ENCODE measurements at places on chromosomes 4 and X. TPM values are rescaled to one million over a fixed set of nuclear protein-coding genes. Genes with fewer than 3 reads are reported as not detected.

Gene LNX1
- 19.8 TPM for total RNA-seq

Gene UGT8
- total RNA-seq: 7.5 TPM

Gene AFF2
- 8.4 TPM for total RNA-seq

- no peak for DNase-seq
Observed at GRCh38 chrX:41664375-41664901, 24.3 kb upstream of the GPR34 start.

Gene PHEX
- 0.71 TPM for total RNA-seq

Gene STAP1
- not detected for total RNA-seq

Gene FSTL5
- 10.6 TPM for total RNA-seq

- no peak for DNase-seq
Observed at GRCh38 chr4:86380181-86380724, 20.4 kb upstream of the MAPK10 start.

GRCh38 chr4:131426023-131426758 is 1722.9 kb upstream of the PCDH10 start:
- no peak for DNase-seq

GRCh38 chr4:79022529-79022928 is 83.3 kb upstream of the PAQR3 start:
- DNase-seq: no peak

Gene TCEAL2
- 7.2 TPM for total RNA-seq

- no peak for DNase-seq
Observed at GRCh38 chr4:42607011-42607726, 49.7 kb downstream of the ATP8A1 start.

DNA sequence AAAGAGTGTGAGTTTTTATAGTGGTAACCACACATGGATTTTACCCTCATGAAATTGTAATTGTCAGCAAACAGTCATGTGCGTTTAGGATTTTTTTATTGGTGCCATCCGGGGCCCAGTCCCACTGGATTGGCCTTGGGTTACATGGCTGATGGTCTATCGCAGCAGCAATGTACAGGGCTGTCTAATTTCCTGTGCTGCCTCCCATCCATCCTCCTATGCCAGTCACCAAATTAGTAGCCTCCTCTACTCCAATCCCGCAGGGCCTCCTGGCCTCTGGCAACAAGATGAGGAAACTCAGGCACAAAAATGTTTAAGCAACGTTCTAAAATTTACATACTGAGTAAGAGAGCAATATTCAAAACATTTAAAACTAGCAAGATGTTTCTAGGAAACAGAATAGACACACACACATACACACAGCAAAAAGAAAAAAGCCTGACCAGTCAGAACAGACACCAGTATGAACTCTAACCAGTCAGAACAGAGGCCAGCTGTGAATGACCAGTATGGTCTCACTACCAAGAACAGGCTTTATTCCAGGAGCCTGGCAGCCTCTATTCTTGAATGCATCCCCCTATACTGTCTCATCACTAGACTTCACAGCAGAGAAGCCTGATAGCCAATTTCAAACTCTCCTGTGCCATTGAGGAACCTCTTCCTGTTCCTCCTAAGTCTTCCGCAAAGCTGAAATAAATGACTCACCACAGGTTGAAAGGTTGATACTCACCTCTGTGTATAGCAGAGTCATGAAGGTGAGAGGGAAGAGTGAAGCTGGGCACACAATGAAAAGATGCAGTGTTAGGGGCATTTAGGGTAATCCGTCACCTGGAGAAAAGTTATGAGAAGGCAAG is 42.6 kb downstream of the CHRNA9 start:
- no peak for DNase-seq

DNA sequence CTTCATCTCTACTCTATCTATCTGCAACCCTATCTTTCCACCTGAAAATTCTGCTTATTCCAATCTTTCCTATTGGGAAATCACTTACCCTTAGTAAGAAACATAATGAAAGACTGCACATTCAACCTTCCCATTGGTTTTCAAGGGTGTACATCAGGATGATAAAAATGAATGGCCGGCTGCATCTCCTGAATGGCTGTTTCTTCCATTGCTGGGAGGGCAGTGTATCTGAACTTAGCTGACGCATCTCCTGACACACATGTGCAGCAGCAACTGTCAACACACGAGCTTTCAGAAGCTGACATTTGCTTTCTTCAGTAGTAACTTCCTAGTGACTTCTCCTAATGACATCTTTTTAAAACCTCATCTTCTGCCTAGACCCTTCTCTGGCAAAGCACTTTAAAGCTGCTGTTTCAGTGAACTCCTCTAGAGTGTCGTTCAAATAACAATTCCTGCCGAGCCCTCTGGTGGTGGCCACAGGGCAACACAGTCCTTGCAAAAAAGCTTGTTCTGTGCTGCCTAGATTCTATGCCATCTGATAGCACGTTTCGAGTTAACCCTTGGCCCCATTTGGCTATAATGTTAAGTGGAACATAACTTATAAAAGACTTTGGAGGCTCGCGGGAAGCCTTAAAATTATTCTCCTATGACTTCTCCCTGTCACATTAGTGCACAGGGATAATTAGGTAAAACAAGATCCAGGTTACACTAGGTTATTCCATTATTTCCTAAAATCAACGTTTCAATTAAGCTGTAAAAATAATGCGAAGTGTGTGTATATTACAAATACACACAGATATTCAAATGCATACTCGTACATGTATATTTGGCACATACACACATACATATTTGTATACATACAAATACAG is 2340.7 kb downstream of the PCDH7 start:
- DNase-seq: peak; percentile 46

GRCh38 chr4:154566639-154567204 is 3.9 kb downstream of the FGB start:
- no peak for DNase-seq

Gene SSX3
- total RNA-seq: not detected

Gene FRAS1
- 166 TPM for total RNA-seq

Gene COL25A1
- total RNA-seq: 3.8 TPM

Gene CXXC4
- 40.8 TPM for total RNA-seq

DNA sequence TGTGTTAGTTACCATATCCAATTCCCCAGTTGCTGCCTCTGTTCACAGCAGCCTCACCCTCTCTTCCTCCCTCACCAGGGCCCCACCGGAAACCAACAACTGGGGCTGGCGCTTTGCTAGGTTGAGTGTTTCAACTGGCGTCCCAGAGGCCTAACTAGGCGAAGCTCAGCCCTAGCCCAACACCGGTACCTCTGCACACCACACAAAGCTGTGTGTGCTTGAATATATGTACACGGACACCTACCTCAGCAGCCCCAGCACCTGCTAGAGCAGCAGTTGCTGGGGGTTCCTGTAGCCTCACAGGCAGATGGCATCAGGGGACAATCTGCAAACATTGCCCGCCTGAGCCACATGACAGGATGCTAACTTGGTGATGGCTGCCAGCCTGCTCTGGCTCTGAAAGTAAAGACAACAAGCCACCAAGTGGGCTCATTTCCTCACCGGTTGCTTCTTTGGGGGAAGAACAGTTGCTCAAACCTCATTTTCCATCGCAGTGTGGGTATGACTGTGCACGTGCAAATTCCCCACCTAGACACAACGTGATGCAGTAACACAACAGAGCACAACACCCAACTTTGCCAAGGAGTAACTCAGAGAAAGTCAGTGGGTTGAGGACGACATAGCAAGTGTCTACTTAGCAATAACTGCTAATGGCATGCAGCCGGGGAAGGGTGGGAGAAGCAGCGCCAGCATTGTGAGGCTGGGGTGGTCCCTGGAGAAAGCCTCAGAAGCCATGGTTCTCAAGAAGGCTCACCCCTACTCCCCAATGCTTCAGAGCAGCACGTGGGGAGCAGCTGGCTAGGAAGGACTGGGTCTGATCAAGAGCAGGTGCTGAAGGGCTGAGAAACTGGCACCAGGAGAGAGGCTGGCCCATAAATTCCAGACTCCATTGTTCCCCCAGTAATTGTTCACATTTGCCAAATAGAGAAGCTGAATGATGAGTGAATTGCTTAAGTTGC is 139.5 kb downstream of the SH3KBP1 start:
- no peak for DNase-seq

DNA sequence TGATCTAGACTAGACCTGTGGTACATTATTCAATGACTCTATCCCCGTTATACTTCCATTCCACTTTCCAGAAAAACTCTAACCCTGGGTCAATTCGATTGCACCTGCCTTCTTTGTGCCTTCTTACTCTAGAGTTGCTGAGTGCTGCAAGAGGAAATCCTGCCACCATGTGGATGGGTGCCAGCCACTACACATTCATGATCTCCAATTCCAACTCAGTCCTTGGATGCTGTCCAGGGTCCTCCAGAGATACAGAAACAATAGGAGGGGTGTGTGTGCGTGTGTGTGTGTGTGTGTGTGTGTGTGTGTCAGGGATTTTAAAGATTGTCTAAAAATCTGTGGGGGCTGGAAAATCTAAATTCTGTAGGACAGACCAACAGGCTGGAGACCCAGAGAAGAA is 42.9 kb upstream of the INTS6L start:
- DNase-seq: peak; percentile 23

Gene NEK1
- total RNA-seq: 14.1 TPM

GRCh38 chrX:45126158-45126557 is 74.5 kb downstream of the DIPK2B start:
- no peak for DNase-seq

GRCh38 chr4:63898961-63899360 is 510.3 kb downstream of the TECRL start:
- DNase-seq: no peak

DNA sequence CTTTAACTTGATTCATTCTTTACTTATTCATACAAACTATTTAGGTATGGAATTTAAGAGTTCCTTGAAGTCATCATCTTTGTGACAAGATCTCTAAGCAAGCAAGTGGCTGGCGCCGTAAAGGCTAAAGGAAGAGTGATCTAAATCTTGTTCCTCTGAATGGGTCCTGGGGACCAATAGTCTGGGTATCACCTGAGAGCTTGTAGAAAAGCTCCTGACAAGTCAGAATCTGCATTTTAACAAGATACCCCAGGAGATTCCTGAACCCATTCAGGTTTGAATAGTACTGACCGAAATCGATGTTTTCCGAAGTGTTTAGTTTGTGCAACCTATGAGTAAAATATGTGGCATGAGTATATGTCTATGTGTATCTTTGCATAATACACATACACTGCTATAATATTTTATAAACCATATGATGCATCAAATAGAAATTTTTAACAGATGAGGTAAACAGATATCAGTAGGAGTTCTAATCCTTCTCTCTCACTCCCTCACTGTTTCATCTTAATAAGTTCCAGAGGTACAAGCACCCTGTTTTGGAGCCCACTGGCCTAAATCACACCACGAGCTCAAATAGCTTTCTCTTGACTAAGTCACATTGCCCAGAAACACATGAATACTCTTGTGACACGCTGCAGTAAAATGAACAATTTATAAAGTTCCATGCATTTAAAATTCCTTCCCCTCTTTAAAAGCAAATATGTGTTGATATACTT is 170.0 kb downstream of the RELL1 start:
- DNase-seq: no peak

DNA sequence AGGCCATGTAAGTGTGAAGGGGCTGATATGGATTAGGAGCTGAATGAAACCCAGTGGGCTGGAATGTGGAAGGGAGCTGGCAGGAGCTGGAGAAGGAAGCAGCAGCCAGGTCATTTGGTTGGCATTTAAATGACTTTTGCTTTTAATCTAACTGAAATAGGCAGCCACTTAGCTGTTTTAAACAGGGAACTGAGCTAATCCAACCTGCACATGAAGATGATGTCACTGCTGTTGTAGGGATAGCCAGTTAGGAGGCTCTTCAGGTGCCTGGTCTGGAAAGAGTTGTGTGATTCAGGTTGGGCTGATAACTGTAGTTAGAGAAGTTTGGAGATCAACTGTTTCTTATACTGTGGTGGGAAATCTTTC is 122.4 kb downstream of the PALLD start:
- no peak for DNase-seq

- DNase-seq: no peak
Observed at GRCh38 chr4:164906368-164906767, 29.4 kb downstream of the APELA start.

Gene GSX2
- not detected for total RNA-seq

DNA sequence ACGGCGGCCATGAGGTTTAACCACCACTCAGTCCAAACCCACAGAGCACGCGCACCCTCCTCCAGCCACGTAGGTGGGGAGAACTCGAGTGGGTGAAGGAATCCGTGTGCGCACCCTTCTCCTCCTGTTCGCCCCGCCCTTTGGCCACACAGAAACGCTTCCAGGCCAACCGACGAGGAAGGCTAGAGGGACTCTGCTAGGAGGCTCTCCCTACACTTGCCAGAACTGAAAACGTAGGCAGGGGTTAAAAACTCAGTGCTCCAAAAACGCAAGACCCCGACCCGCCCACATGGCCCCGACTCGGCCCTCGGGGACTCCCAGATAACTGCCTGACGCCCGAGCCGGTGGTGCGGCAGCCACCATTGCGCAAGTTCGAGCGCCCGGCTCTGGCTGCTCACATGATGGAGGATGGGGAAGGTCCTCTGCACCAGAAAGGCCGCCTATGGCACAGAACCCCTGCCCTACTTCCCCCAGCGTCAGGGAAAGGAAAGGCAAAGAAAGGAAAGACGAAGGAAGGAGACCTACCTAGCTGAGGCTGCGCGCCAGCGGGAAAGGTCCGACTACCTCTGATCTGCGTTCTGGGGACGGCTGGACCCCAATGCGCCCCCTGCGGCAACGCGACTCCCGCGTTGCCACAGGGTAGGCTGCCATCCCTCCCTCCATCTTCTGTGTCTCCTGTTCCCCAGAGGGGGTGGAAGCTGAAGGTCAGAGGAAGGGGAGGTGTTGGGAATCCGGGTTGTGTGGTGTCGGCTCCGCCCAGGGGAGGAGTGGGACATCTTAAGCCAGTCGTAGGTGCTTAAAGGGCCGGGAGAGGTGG is 201.9 kb upstream of the AGTR2 start:
- peak; percentile 64 for DNase-seq

- no peak for DNase-seq
Observed at GRCh38 chr4:153221783-153222706, 17.8 kb downstream of the TRIM2 start.

GRCh38 chr4:57591073-57591472 is 480.9 kb upstream of the IGFBP7 start:
- no peak for DNase-seq

Gene CFAP299
- 0.93 TPM for total RNA-seq

Gene FHIP1A
- total RNA-seq: 26.9 TPM

DNA sequence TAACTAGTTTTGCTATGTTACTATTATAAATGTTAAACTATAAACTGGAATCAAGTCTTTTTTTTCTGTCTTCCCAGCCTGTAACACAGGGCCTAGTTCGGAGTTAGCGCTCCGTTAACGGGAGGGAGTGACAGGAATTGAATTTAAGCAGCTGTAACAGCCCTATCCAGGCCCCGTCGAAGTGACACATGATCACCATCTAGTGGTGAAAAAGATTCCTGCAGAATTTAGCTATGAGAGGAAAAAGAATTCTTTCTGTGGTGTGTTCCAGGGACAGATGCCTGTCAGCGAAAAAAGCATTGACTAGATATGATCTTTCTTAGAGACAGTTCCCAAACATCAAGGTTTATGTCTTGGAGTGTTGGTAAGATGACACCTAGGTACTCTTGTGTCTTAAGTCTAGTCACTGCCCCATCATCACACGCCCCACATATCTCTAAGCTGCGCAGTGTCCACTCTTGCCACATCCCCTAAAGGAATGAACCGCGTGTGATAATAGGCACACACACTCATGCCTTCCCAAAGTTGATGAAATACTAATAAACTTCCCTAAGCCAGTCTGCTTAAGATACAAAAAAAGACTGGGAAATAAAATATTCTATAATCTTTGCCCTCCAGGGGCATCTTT is 2.1 kb downstream of the GAB3 start:
- DNase-seq: no peak

All from progenitor cell of endocrine pancreas (in vitro differentiated cells).